Sciatic nerve (tissue), 2 donors: ENCODE measurements at places on chromosomes 16 and 17.

GRCh38 chr16:4315186-4316107 is at the start of gene GLIS2:
TSS of gene GLIS2 (plus strand) at chr16:4316067. CDS start at chr16:4332281, 16,214 bp downstream.
- peak; percentile 83 for DNase-seq

- no peak for DNase-seq
Observed at GRCh38 chr17:77549726-77550366, 408.7 kb upstream of the TNRC6C start.

- no peak for DNase-seq
Observed at GRCh38 chr16:27363797-27364196, 38.2 kb upstream of the IL21R start.

GRCh38 chr17:20184977-20185619 is 175.9 kb downstream of the SPECC1 start:
- no peak for DNase-seq

DNA sequence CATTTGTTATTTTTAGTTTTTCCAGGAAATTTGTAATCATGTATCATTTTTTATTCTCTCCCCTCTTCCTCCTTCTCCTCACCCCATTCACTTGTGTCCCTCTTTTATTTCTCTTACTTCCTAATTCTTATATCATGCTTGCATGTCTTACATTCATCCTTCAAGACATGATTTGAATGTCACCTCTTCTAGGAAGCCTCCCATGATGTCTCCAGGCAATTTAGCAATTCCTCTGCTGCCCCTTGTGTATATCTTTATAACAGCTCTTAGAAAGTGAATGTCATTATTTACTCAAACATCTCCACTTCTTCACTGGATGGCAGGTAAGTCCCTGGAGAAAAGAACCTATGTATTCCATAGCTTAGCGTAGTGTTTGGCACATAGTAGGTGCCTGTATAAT is 7.8 kb downstream of the HNF1B start:
- no peak for DNase-seq

- no peak for DNase-seq
Observed at GRCh38 chr16:12458591-12459358, 344.9 kb downstream of the CPPED1 start.

DNA sequence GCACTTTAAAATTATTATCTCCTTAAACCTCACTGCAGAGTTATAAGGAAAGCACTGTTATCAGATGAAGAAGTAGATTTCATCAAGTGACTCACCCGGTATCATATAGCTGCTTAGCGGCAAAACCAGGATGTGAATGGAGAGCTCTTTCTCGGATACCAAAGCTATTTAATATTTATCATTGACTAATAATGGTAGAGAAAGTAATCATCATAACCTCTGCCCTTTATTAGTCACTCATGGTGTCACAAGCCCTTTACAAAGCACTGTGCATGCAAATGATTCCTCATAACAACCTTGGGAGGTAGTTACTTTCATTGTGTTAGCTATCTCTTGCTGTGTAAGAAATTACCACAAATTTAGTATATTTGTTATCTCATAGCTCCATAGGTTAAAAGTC is 592.9 kb downstream of the MAF start:
- DNase-seq: no peak

DNA sequence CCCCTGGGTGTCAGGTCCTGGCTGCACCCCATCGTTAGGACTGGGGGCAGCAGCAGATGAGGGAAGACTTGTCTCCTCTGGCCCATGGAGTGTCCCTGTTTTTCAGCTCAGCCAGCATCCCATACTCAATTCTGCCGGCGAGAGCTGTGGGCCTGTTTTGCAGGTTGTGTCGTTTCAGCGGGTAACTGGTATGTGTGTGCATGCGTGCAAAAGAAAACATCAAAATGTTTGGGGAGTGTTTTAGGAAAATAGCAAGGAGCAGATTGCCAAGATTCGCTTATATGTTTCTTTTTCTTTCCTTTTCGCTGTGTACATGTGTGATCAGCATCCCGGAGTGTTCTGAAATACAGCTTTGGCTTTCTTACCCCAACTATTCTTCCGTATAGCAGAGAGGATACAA is 34.7 kb downstream of the MSI2 start:
- no peak for DNase-seq

DNA sequence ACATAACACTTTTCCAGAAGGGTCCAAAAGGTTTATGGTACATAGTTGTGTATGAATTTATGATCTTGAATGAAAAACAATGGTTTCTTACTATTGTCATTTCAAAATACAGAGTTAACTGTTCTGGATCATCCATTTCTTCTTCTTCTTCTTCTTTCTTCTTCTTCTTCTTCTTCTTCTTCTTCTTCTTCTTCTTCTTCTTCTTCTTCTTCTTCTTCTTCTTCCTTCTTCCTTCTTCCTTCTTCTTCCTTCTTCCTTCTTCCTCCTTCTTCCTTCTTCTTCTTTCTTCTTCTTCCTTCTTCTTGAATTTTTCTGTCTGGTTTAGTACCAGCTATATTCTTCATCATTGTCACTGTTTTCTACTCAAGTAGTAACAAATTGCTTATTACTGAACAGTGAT is 47.8 kb downstream of the TNRC6C start:
- no peak for DNase-seq

- no peak for DNase-seq
Observed at GRCh38 chr16:89862732-89863131, 10.7 kb upstream of the TCF25 start.

DNA sequence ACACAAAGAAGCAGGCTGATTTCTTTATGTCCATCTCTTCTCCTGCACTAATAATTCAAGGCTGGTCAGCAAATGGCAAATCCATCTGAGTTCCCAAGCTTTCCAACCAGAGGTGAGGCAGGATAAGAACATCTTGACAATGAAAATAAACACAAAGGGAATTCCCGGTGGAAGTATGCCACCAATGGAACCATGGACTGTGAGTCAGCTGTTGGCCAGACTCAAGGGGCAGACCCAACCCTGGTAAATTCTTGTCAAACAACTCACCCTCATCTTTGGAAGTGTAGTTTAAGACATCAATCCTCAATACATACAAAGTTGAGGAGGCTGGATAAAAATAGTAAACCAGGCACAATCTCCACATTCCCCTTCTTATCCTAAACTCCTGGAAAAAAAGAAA is 74.3 kb upstream of the CES5A start:
- DNase-seq: no peak

GRCh38 chr17:78910497-78911284 is 7.7 kb upstream of the CEP295NL start:
- DNase-seq: no peak
